Substantia nigra (tissue), 51 donors: ENCODE measurements at places on chromosomes 2 and 18.

GRCh38 chr18:59238385-59238784 lies 18.4 kb downstream of the GRP start:
- no peak for DNase-seq

DNA sequence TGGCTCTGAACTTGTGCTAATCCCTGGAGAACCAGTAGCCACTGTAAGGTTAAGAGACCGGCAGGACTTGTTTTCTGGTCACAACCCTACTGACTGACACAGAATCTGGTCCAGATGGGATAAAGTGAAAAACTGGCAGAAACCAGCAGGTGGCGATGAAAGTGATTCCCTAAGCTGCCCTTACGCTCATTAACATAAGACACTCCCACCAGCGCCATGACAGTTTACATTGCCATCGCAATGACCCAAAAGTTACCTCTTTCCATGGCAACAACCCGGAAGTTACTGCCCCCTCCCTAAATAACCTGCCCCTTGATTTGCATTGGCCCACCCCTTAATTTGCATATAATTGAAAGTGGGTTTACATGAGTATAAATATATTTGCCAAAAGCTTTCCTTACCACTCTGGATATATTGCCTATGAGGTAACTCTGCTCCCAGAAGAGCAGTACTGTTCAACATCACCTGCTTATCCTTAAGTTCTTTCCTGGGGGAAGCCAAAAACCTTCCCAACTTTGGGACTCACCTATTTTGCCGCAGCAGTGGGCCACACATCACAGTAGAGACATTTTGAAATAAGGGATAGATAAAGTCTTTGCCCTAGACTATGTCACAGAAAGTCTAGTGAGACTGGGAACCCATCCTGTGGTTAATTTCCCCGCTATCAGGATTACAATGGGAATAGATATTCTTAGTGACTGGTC lies 35.8 kb upstream of the AFF3 start:
- DNase-seq = no peak

DNA sequence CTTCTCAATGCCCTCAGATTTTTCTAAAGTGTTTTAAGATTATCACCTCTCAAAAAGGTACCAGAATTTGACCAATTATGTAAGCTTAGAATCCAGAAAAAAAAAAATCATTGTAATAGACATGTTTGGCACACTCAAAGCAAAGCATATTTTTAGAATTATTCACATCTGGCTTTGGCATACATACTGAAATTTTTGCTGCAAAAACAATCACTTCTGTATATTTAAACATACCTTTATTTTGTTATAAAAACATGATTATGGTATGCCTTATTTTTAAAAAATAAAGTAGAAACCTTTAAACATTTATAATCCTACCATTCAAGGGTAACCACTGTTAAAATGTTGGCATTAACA lies 143.3 kb downstream of the ESCO1 start:
- DNase-seq = no peak

DNA sequence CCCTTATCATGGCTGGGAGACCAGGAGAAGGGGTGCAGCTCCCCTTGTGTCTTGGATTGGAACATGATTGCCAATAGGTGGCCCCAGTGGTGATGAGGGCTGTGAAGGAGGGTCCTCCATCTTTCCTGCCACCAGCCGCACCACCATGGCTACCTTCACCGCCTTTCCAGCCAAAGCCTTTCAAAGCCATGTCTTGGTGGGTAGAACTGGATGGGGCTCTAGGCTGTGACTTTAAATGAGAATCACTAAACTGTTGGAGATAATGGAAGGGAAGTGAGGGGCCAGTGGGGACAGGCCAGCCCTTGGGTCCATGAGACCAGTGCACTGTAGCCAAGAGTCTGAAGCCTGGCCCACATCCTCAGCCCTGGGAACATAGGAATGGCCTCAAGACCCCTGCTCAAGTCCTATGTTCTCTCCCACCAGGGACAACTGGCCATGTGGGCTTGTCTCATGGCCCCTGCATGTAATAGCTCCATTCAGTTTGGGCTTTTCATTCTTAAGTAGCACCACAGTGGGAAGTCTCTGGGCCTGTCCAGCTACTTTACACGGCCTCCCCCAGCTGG lies 345.7 kb downstream of the DYSF start:
- no peak for DNase-seq

DNA sequence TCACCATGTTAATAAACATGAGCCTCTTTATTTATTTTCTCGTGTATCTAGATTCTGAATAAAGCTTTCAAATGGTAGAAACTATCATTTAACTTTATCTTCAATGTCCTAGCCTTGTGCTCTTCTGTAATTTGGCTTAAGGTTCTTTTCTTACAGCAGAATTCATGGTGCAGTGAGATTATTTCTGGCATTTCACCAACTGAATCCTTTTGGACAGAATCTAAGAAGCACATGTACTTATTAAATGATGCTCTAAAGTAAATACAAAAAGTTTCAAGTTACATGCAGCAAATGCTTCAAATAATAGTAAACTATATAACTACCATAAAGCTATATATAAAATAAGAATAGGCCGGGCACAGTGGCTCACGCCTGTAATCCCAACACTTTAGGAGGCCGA lies 65.9 kb downstream of the AP1S3 start:
- DNase-seq = no peak

GRCh38 chr2:229882583-229882982 lies 39.2 kb downstream of the TRIP12 start:
- DNase-seq = no peak

DNA sequence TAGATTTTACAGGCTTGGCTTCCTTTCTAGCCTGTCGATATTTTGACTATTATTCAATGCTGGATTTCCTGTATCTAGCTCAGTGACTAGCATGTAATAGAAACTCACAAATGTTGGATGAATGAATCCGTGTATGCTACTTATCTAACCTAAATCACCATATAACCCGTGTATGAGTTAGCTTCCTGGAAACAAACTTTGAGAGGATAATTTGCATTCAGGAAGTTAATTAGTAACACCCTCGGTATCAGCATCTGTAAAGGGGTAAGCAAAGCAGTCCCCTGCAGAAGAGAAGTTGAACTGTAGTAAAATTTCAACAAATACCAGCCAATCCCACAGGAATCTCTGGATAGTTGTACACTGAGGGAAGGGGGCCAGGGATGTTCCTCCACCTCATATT lies 269.4 kb upstream of the LRATD1 start:
- no peak for DNase-seq

DNA sequence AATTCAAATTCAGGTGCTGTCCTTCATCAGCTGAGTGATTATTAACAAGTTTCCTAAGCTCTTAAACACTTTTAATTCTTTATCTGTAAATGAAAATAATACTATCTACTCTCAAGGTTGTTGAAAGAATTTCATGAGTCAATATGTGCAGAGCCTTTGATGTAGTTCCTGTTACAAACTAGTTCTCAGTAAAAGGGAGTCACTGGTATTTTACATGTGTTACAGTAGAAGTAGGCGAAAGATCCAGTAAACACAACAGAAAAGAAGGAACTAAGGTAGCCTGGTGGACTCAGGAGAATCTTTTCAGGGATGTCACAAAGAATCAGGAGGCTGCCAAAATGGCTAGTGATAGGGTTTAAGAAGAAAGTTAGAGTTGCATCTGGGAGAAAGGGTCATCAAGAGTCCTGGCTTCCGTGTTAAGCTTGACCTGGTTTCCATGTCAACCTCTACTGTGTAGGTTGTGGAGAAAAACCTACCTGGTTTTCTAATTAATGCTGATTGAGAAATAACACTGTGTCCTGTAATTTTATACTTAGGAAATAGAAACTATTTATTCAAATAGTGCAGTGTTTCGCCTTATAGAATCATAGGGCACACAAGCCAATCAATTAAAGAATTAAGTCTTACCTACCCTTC lies 58.3 kb upstream of the TRIB2 start:
- no peak for DNase-seq

GRCh38 chr2:236376566-236377244 lies 112.5 kb upstream of the ASB18 start:
- no peak for DNase-seq

- no peak for DNase-seq
Observed at GRCh38 chr2:156511803-156512202, 75.6 kb downstream of the GPD2 start.

DNA sequence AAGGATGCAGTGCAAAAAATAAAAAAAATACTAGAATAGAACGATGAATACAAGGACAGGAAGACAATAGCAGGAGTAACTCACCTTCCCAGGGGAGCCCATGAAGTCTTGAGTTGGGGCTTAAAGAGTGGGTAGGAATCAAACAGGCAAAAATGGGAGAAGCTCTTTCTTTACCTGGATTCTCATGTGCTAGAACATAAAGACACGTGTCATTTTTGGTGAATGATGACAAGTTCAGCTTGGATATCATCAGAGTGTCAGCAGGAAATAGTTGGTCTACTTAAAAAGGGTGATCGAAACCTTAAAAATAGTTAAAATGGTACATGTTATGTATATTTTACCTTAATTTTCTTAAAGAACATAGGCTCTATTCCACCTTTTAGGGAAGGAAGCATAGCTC lies 5.7 kb downstream of the SGPP2 start:
- DNase-seq = no peak

- DNase-seq = no peak
Observed at GRCh38 chr2:109284826-109285225, 155.8 kb downstream of the SH3RF3 start.

DNA sequence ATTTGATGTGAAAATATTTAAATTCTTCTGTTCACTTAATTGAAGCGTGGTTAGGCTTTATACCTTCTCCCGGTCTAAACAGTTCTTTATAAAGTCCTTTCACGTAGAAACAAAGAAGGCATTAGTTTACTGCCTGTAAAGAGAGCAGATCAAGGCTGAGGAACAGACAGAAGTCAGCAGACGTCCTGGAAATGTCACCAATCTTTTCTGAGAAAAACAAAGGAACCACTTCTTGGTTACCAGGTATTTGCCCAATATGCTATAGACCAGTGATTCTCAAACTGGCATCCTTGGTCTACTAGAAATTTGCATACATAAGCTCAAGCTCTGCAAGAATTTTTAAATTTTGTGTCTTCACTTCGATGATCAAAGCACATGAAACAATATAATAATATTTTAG lies 89.2 kb upstream of the STK17B start:
- DNase-seq = no peak

GRCh38 chr2:128365217-128365905 lies 46.7 kb upstream of the HS6ST1 start:
- no peak for DNase-seq
